Vagina (tissue), 2 donors: ENCODE measurements at places on chromosomes 12 and 14. TPM values are rescaled to one million over a fixed set of nuclear protein-coding genes. Genes with fewer than 3 reads are reported as not detected.

- no peak for DNase-seq
- H3K4me1 ChIP-seq, result peaks cover 31% of the 10 kb centered on the region
- H3K4me3 ChIP-seq, result no peak overlapping the region
- H3K27ac ChIP-seq, result peak overlapping the region; percentile 46
- no peaks in the 10 kb centered on the region for H3K36me3 ChIP-seq
Measured at GRCh38 chr12:6958609-6959057, 7.5 kb downstream of the PTPN6 start.

ERP27 gene
- total RNA-seq, result 2.2 TPM

GRCh38 chr12:6078398-6079096, 45.9 kb downstream of the VWF start:
- no peak overlapping the region for H3K4me3 ChIP-seq
- H3K27ac ChIP-seq, result no peak overlapping the region
- no peaks in the 10 kb centered on the region for H3K36me3 ChIP-seq
- H3K27me3 ChIP-seq, result no peaks in the 10 kb centered on the region
- peaks cover 36% of the 10 kb centered on the region for H3K4me1 ChIP-seq

- no peaks in the 10 kb centered on the region for H3K27me3 ChIP-seq
- peak overlapping the region; percentile 81 for H3K4me3 ChIP-seq
- no peaks in the 10 kb centered on the region for H3K36me3 ChIP-seq
- no peak for DNase-seq
- H3K4me1 ChIP-seq, result peaks cover 36% of the 10 kb centered on the region
Measured at GRCh38 chr12:56725723-56726102, 614 bp upstream of the NACA start.

GRCh38 chr12:108519558-108519957, 4.5 kb downstream of the FICD start:
- H3K36me3 ChIP-seq, result no peaks in the 10 kb centered on the region
- no peak overlapping the region for H3K4me3 ChIP-seq
- no peaks in the 10 kb centered on the region for H3K27me3 ChIP-seq
- no peak overlapping the region for H3K27ac ChIP-seq
